Cardiac muscle cell (in vitro differentiated cells and primary cell): ENCODE measurements at places on chromosomes 6 and 20. TPM values are rescaled to one million over a fixed set of nuclear protein-coding genes. Genes with fewer than 3 reads are reported as not detected.

GRCh38 chr20:34549929-34550305 is 8.6 kb upstream of the MAP1LC3A start:
- no peak for DNase-seq

GRCh38 chr20:37973059-37973910 is 60.0 kb downstream of the TTI1 start:
- DNase-seq, result no peak

DNA sequence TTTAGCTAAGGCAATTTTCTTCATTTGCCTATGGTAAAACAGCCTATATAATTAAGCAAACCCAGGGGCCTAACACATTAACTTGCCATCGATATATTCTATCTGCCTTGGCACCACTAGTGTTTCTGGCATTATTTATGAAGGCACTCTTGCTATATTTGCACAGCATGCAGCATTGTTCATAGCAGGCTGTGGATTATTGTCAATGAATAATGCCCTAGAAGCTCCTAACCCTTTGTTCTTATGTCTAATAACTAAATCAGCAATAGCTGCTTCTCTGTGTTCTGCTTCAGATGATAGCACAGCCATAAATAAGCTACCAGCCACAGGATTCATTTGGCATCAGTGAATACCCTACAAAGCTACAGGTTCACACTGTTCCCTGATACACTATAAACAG is 254.8 kb upstream of the STXBP5 start:
- no peak for DNase-seq

The ANKRD60 gene
- total RNA-seq, result not detected in 2 replicates

DNA sequence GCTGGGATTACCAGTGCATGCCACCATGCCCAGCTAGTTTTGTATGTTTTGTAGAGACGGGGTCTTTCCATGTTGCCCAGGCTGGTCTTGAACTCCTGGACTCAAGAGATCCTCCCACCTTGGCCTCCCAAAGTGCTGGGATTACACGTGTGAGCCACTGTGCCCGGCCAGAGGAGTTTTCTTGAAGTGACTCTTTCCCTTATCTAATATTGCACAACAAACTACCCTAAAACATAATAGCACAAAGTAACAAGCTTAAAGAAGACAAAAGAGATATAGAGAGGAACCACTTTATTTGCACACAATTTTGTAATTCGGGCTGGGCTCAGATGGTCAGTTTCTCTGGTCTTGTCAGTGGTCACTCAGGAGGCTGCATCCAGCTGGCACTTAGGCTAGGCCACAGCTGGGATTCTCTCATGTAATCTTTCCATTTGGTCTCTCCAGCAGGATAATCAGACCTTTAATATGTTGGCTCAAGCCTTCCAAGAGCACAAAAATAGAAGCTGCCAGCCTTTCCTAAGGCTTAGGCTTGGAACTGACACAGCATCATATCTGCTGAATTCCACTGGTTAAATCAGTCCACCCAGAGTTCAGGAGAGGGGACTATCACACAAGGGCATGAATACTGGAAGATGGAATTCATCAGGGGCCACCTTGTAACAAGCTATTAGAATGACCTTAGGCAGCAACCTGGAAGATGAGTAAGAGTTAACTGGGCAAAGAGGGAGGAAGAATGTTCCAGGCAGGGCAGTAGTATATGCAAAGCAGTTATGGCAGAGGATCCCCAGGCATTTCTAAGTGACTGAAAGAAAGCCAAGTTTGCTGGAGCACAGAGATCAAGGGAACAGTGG is 56.7 kb upstream of the PNRC1 start:
- DNase-seq, result peak; percentile 37

The MCCD1 gene
- not detected in 2 replicates for total RNA-seq

DNA sequence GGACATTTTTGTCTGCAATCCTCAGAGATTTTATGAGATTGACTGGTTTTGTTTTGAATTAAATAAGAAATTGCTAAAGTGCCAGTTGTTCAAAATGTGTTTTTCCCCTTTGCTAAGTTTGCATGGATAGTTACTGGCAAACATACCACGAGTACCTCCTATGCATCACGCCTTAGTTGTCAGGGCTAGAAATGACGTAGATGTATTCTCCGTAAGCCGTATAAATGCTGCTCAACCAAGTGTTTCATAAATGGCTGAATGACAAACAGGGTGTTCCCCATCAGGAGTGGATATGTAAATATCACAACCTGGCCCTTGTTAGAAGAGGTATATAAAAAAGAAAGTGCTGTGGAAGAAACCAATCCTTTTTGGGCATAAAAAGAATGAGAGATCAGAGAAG is 341.1 kb upstream of the ZFP64 start:
- DNase-seq, result no peak

The ETV7 gene
- total RNA-seq, result 0.14 TPM in 1 of 2 replicates, not detected in the other

DNA sequence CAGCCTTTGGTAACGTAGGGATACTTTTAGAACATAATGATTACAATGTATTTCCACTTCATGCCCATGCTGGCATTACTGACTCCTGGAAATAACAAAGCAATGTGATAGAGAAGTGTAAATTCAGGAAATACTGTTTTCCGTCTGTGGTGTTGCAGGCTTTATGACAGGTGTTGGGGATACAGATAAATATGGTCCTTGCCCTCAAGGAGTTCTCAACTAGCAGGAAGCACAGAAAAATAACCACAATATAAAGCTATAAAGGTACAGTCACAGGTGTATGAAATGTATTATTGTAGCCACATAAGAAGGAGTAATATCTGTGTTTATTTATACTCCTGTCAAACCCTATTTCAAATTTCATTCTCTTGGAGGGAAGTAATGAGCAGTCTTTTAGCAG is 12.9 kb upstream of the LAMP5 start:
- no peak for DNase-seq

DNA sequence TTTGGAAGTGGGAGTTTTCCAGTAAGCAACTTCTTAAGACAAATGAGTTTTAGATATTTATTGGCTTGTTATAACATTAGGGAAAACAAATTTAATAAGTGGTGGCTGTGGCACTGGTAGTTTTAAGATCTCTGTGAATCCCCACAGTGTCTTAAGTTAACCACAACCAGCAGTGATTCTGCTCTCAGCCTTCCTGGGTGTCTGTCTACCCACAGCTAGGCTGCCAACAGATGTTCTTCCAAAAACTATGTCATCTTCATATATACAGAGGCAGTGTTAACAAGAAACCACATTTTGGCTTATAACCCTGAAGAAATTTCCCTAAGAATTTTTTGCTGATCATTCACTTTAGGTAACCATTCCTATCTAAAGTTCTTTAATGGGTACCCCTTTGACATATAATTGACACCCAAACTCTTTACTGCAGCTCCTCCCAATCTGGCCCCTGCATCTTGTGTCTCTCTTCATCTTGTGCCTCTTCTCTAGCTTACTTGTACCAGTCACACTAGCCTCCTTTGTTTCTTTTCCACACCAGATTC is 52.7 kb downstream of the TOP1 start:
- no peak for DNase-seq

- DNase-seq, result no peak
These were observed 35.1 kb downstream of the LRFN2 start for GRCh38 chr6:40551966-40552505.

The CLVS2 gene
- total RNA-seq, result 0.03 and 0.04 TPM in 2 replicates

DNA sequence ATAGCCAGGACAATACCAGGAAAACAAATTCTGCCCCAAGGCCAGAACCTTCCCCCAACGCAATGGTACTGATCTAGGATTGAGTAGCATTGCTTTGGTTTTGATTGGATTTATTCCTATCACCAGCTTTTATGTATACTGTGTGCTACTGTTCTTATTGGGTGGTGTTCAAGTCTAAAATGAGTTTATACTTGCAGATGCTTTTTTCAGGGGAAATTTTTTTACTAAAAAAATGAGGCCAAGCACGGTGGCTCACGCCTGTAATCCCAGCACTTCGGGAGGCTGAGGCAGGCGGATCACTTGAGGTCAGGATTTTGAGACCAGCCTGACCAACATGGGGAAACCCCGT is 116.8 kb downstream of the ZMYND8 start:
- DNase-seq, result no peak

- no peak for DNase-seq
These were observed 636 bp downstream of the SRF start for GRCh38 chr6:43171707-43172103.

DNA sequence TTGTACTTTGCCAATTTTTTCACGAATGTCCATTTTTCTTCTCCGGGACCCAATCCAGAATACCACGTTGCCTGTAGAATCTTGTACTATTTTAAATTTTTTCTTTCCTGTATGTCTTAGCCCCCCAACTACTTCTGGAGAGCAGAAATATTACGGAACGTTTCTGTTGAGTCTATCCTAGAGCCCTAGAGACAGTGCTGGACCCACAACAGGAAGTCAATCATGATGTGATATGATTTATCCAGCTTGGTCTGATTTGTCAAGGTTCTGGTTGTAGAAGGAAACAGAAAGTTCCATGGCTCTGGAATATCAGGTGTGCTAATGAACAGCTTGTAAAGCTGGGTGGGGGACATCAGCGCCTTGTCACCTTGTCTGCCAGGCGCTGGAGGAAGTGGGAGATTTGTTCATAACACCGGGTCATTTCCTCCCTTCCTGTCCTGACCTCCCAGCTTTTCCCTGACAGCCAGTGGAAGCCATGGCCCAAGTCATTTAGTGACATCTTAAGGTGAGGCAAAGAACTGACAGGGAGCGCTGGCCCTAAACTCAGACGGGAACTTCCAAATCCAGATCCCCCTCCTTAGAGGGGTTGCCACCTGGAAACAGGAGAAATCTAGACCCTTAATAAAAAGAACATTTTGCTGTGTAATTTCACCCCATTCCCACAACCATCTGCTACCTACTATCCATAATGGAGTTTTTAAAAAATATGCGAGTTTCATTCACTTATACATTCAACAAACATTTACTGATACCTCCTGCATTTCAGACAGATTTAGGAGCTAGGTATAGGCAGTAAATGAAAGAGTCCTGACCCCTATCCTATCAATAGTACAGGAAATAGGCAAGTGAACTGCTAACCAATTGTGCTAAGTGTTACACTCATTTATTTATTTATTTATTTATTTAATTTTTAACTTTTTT is 130.5 kb downstream of the ZFP64 start:
- DNase-seq, result peak; percentile 59

DNA sequence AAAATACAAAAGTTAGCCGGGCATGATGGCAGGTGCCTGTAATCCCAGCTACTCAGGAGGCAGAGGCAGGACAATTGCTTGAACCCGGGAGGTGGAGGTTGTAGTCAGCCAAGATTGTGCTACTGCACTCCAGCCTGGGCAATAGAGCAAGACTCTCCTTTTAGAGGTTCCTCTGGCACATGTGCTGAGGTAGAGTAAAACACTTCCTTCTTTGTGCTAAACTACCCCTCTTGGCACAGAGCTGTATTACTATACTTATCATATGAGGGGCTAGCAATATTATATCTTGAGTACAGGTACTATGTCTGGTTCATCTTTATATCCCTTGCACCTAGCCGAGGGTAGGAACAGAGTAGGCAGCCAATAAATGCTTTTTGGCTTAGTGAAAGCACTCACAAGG is 40.2 kb upstream of the SAMHD1 start:
- DNase-seq, result no peak

DNA sequence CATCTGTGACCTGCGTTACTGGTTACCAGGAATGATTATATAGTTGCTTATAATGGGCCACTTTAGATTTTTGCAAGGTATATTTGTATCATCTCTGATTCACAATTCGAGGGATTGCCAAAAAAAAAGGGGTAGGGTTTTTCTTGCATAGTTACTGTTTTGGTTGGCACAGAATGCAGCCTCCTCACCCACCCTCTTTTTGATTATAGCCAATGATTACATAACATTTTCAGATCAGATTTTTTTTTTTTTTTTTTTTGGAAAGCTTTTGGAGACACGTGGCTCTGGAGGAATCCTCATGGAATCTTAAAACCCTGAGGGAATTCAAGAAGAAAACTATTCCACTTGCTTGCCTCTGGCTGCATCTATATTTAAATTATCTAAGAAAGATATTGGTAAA is 53.7 kb downstream of the UST start:
- DNase-seq, result no peak

GRCh38 chr6:97282238-97282725 is 734 bp downstream of the MMS22L start:
- peak; percentile 11 for DNase-seq

DNA sequence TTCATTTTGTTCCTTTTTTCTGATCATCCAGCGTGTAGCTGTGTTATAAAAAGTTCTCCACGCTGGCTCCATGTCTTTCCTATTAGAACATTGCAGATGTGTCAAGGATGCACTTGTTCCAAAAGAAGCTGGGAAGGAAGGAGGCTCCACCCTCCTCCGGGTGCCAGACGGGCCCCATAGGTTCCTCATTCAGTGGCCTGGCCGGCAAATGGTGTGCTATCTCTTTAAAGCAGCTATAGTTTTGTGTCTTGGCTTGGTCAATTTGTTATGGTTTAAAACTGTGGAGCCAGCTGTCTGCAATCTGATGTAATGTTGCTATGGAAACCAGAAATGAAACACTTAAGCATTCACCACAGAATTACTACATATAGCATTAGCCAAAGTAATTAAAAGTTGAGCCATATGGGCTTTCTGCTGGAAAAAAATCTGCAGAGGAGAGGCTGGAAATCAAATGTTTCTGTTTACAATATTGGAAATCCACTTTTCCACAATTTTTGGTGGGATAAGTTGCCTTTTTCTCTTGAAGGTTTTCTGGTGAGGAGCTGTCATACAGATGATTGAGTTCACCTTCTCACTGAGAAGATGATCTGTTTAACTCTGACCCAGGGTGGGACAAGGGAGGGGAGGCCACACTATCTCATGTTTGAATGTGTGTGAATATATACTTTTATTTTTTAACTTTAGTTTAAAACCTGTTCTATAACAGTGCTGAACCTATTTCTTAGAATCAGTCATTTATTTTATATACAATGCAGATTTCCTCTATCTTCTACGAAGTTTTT is 167.4 kb downstream of the SASH1 start:
- no peak for DNase-seq

- peak; percentile 67 for DNase-seq
These were observed 6.2 kb downstream of the CST11 start for GRCh38 chr20:23446505-23446904.

- DNase-seq, result peak; percentile 39
These were observed 216.3 kb downstream of the ADGRG6 start for GRCh38 chr6:142518126-142518525.

DNA sequence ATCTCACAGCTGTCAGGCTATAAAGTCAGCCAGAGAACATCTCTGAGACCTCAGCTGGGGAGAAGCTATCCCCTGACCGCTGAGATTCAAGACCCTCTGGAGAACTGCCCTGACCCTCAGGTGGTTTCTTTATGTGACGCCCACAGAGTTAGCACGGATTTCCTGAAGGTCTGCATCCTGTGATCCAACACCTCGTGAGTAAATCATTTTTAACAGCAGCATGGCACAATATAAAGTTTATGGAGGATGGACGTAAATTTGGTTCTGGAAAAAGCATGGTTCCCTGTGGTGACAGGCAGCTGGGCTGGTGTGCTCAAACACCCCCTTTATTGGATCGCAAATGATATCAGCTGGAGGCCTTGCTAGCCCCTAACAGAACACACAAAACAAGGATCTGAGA is 25.3 kb upstream of the TRAF3IP2 start:
- DNase-seq, result no peak

- DNase-seq, result no peak
These were observed 34.5 kb upstream of the MPC1 start for GRCh38 chr6:166417285-166417691.

DNA sequence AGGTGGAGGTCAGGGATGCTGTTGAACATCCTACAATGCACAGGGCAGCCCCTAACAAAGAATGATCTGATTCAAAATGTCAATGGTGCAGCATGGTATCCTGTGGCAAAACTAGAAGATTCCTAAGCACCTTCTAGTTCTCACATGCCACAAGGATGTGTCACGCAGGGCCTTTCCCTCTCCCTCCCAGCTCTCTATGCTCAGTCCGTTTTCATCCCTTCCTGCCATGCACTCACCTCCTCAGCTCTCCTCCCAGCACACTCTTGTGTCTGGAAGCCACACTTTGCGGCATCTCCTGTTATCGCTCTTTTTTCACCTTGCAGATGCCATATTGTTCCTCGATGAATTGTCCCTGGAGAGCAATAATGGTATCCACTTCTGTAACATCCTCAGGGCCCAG is 263.4 kb downstream of the CDC5L start:
- DNase-seq, result no peak
